ENCODE measurements at places on chromosomes 5 and 9.

DNA sequence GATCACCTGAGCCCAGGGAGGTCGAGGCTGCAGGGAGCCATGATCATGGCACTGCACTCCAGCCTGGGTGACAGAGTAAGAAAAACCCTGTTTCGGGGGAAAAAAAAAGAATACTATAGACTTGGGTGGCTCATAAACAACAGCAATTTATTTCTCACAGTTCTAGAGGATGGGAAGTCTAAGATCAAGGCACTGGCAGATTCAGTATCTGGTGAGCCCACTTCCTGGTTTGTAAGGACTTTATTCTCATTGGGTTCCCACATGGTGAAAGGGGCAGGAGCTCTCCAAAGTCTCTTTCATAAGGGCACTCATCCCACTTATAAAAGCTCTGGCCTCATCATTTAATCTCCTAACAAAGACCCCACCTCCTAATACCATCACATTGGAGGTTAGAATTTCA is 8.7 kb downstream of the HINT1 start:
- DNase-seq: no peak

DNA sequence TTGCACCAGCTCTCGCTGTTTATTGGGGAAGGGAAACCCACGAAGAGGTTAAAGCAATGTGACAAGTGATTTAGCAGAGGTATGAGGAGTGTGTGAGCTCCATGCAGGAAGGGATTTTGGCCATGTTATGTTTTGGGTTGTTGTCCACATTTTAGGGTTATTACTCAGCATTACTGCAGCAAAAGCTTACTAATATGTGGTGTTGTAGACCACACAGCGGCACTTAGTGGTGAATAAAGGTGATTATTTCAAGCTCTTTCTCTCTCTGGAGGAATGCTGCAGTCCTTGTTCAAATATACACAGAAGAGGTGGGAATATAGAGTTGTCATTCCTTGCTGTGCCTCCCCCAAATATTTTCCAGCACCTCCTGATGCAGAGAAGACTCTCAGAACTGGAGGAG is 29.7 kb upstream of the AKNA start:
- peak; percentile 45 for DNase-seq

DNA sequence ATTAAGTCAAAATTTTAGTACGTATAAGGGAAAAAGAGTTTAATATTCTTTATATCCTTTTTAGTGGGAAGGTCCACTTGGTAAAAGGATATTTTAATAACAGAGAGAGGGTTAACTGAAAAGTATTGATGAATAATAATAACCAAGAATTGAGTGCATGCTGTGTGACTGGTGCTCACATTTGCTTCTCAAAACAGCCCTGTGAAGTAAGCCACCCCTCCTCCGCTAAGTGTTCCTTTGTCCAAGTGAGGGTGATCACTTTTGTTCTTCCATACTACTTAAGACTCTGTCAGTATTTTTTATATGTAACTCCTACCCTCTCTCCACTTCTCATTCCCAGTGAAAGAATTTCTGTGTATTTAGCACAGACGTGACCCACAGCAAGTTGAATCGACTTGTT is 51.5 kb downstream of the SLC44A1 start:
- DNase-seq: no peak

GRCh38 chr9:3513265-3513818 is 12.5 kb downstream of the RFX3 start:
- DNase-seq: no peak

All from AG04450 (cell line).